ENCODE measurements at places on chromosomes 13 and 19.

GRCh38 chr13:23468811-23469210 is 35.3 kb upstream of the SACS start:
- DNase-seq = no peak

DNA sequence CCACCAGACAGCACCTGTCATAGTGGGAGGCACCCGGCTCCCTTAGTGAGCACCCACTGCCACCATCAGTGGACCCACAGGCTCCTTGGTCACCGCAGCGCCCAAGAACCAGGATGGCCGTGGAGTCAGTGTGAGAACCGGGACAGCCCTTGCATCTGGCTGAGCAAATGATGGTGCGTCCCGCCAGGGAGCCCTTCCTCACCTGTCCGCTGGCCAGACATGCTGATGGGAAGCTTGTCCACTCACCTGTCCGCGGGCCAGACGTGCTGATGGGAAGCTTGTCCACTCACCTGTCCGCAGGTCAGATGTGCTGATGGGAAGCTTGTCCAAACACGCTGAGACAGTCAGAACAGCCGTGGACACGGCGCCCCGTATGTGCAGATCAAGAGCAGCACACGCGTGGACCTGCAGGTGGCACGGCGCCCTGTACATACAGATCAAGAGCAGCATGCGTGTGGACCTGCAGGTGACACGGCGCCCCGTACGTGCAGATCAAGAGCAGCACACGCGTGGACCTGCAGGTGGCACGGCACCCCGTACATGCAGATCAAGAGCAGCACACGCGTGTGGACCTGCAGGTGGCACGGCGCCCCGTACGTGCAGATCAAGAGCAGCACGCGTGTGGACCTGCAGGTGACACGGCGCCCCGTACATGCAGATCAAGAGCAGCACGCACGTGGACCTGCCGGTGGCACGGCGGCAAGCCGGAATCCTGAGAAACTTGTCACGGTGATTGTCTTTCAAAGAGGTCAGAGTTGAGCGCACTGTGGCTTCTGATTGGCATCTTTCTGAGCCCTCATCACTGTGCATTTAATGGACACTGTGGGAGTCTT is 40.7 kb upstream of the DCUN1D2 start:
- no peak for DNase-seq

DNA sequence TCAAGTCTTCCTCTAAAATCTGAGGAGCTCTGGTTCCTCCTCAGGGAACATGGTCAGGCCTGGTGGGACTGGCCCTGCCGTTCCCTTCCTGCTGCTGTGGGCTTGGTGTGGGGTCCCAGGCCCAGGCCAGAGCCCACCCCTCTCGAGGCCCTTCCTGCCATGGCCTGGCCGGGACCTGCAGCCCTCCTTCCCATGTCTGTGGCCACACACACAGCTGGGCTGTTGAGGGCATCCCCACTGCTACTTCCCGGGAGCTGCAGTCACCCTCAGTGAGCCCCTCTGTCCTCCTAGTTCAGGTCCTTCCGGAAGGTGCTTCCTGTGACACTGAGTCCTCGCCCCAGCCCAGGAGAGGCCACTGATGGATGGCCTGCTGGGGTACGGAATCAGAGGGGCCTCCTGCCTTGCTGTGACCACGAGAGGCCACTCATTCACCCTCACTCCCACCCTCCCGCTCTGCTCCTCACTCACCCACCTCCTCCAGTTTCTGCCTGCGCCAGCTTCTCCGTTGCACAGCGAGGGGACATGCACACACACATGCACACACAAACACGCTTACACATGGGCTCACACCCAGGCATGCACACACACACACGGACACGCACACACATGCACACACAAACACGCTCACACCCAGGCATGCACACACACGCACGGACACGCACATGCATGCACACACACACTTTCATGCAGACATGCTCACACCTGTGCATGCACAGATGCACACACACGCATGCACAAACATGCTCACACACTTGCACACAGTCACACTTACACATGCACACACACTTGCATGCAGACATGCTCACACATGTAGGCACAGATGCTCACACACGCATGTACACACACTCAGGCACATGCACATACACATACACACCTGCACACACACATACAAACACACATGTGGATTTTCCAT is 7.3 kb upstream of the MCF2L start:
- DNase-seq = no peak

GRCh38 chr13:51066091-51066831 is 44.8 kb downstream of the C13orf42 start:
- DNase-seq = no peak

GRCh38 chr13:19713186-19713965 is 69.4 kb downstream of the PSPC1 start:
- DNase-seq = peak; percentile 36

- DNase-seq = no peak
Observed at GRCh38 chr13:47038188-47038587, 141.3 kb upstream of the HTR2A start.

GRCh38 chr19:37333457-37333856 is 37.4 kb upstream of the ZNF527 start:
- DNase-seq = no peak

DNA sequence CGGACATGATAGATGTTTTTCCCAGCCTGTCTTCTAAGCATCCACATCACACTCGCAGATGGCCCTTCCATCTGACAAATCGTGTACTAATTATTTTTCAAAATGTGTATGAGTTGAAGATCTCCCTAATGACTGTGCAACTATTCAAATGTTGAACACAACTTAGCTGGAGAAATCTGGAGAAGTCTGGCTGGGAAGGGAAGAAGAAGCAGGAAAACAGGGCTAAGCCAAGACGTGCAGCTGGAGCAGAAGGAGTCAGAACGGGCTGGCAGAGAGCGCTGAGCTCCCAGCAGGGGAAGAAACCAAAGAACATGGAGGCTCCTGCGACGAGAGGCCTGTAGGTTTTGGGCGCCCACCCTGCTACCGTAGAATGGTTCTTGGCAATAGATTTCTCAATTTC is 13.2 kb upstream of the LATS2 start:
- DNase-seq = no peak
